ENCODE measurements at places on chromosomes 13 and 19. TPM values are rescaled to one million over a fixed set of nuclear protein-coding genes. Genes with fewer than 3 reads are reported as not detected.

GRCh38 chr13:112984501-112984900, 15.5 kb downstream of the MCF2L start:
- DNase-seq = no peak

Gene TEX101
- not detected for total RNA-seq

- DNase-seq = no peak
These were observed 7.6 kb downstream of the LGALS4 start for GRCh38 chr19:38805180-38805579.

Gene MIR17HG
- 5.7 TPM for total RNA-seq

Gene TNNI3
- not detected for total RNA-seq

- no peak for DNase-seq
These were observed 43.4 kb upstream of the N4BP2L1 start for GRCh38 chr13:32471187-32471922.

Gene PLK5
- not detected for total RNA-seq

GRCh38 chr13:84297251-84297650, 415.0 kb upstream of the SLITRK1 start:
- no peak for DNase-seq
